ENCODE measurements at places on chromosomes 3 and 15.

DNA sequence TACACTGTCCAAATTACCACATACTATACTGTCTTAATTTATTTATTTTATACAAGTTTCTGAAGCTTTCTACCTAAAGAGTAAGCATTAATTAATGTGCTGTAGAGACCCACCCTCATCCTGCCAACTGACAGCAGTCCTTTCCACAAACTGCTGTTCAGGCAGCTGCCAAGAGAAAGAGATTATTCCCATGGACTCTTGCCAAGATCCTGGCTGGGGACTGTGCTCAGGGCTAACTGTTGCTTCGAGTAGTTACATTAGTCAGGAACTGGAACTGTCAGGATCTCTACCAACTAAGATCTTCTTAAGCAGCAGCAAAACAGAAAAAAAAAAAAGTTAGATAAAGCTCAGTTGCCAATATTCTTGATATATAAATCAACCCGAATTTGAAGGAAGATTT, 398.8 kb downstream of the MECOM start:
- peak; percentile 76 for DNase-seq

- no peak for DNase-seq
Measured at GRCh38 chr15:80615361-80615736, 79.8 kb upstream of the ABHD17C start.

DNA sequence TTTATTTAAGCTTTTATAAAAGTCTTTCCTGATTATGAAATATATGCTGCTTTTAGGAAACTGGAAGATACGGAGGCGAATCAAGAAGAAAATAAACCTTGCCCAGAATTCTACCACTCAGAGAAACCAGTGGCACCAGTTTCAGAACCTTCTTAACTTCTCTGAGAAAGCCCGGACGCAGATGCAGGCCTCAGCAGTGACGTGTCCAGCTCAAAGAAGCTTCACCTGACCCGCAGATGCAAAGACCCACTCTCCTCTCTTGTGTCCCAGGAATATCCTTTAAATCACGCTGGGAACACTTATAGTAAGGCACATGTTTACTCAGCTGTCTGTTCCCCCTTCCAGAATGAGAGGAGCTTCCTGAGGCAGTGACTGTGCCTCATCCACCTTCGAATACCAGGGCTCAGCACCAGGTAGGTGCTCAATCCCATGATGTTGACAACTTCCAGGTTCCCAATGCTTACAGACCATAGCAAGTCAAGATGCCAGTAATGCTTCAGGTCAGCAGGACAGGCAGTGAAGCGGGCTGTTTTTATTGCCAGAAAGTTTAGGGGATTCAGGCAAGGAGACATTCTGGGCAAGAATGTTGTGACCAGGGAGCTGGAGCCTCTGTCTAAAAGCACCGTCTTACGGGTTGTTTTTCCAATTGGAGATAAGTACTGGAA, 39.9 kb upstream of the LDHAL6B start:
- DNase-seq, result peak; percentile 87

DNA sequence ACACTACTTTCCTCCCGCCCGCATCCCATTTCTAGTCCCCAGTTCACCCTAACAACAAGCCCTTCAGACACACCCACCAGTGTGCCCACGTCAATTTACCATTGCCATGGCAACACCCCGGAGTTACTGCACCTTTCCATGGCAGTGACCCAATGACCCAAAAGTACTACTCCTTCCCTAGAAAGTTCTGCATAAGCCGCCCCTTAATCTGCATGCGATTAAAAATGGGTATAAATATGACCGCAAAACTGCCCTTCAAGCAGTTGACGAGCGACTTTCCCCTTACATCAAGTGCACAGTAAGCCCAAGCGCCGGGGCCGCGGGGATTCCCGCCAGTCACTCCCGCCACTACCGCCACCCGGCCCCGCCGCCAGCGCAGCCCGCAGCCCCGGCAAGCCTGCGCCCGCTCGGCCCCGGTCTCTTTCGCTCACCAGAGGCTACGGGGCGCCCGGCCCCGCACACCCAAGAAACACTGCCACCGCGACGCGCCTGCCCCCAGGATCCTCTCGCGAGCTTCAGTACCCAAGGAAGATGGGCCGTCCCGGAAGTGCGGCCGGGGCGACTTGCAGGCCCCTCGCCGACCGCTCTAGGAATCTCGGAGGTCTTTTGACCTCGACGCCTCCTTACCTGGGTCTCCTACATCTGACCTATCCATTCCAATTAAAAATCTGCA, 27.2 kb upstream of the ZNF502 start:
- DNase-seq, result peak; percentile 42

- DNase-seq, result no peak
Measured at GRCh38 chr15:64193971-64194370, 31.1 kb upstream of the PPIB start.

DNA sequence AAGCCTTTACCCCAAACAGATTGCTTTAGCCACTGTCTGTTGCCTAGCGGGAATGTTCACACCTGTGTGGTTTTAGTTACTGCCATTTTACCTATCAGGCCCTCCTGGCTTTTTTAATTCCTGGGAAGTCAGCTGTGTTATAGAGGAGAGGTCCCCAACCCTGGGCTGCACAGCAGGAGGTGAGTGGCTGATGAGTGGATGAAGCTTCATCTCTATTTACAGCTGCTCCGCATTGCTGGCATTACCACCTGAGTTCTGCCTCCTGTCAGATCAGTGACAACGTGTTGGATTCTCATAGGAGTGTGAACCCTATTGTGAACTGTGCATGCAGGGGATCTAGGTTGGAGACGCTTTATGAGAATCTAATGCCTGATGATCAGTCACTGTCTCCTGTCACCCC, 127.0 kb downstream of the MBNL1 start:
- DNase-seq, result peak; percentile 26

DNA sequence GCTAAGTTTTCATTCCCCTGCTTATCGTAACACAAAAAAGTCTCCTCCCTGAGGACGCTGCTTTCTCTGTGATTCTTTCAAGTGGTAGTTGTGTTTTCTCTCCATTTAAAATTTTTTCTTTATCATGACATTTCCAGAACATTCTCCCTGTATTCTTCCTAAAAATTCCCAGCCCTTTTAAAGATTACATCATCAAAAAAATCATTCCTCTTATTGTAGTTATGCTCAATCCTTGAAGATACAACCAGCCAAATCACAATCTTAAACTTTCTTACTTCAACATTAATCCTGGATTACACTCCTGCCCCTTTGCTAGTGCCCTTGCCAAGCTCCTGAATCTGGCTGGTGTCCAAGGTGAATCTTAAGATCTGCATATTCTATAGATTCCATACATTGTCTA, 163.7 kb upstream of the CBLB start:
- no peak for DNase-seq

GRCh38 chr3:156718622-156719306, 44.4 kb downstream of the TIPARP start:
- no peak for DNase-seq

DNA sequence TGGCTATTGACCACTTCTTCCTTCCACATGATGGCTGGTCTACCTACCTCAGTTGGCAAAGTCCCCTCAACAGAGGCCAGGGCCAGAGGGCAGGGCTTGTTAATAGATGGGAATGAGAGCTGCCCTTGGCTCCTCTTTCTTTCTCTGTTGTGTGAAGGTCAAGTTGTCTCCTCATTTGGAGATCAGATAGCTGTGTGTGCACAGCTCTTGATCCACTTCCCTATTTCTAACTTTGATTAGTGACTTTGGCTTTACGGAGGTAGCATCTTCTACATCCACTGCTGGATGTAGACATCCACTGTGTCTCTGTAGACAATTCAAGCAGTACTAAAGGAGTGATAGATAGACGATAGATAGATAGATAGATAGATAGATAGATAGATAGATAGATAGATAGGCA, 270.8 kb upstream of the LRRFIP2 start:
- no peak for DNase-seq

DNA sequence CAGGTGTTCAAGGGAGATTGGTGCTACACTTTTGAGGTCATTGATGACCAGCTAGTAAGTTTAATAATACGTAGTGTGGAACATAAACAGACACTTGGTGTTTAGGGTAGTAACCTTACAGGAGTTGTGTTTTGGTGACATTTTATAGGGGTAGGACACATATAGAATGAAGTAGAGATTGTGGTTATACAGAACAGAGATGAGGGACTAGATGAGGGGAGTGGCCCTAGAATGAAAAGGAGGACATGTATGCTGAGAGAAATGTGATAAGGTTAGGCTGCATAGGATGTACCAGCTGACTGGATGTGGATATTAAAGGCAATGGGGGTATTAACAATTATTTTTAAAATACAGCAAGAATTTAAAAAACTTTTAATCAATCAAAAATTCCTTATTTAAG, 8.0 kb downstream of the MBNL1 start:
- DNase-seq, result no peak

- no peak for DNase-seq
Measured at GRCh38 chr3:46261926-46262594, 19.8 kb downstream of the CCR3 start.

GRCh38 chr3:185793381-185793780, 31.5 kb downstream of the IGF2BP2 start:
- DNase-seq, result no peak

GRCh38 chr3:8020047-8020841, 481.4 kb upstream of the LMCD1 start:
- DNase-seq, result no peak

DNA sequence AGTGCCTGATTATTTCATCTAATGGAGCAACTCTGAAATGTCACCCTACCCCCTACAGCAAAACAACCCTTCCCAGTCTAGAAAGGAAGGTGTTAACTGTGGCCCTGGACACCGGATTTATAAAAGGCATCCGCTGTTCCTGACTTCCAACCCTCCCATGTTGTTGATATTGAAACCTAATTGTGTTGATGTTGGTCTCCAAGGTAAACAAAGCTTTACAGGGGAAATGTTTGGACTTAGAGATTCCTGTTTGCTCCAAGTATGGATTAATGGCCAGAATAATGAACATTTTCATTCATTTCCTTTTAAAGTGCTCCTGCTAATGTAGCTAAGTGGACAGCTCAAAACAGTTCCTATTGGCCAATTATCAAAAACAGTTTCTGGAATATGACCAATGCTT, 19.4 kb upstream of the LMCD1 start:
- DNase-seq, result no peak

DNA sequence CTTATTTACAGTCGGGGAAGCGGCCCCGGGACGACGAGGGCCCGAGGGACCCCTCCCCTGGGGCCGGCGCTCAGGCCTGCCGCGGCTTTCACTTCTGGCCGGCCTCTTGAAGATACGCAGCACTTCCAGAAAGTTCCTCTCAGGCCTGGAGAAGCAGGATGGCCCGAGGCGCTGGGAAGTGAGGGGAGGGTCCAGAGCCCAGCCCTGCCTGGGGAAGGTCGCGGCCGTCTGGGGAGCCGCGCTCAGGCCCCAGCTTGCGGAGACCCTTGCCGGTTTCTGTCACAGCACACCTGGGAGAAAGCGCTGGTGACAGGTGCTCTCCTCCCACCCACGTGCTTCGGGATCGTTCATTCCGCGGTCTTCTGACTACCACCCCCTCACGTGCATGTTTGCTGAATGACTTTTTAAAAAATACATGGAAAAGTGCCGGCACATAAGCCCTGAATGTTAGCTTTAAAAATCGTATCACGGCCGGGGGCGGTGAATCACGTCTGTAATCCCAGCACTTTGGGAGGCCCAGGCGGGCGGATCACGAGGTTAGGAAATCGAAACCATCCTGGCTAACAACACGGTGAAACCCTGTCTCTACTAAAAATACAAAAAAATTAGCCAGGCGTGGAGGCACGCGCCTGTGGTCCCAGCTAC, 727 bp upstream of the TM2D3 start:
- no peak for DNase-seq

GRCh38 chr3:88031642-88032077, 27.1 kb downstream of the CGGBP1 start:
- DNase-seq, result peak; percentile 19

DNA sequence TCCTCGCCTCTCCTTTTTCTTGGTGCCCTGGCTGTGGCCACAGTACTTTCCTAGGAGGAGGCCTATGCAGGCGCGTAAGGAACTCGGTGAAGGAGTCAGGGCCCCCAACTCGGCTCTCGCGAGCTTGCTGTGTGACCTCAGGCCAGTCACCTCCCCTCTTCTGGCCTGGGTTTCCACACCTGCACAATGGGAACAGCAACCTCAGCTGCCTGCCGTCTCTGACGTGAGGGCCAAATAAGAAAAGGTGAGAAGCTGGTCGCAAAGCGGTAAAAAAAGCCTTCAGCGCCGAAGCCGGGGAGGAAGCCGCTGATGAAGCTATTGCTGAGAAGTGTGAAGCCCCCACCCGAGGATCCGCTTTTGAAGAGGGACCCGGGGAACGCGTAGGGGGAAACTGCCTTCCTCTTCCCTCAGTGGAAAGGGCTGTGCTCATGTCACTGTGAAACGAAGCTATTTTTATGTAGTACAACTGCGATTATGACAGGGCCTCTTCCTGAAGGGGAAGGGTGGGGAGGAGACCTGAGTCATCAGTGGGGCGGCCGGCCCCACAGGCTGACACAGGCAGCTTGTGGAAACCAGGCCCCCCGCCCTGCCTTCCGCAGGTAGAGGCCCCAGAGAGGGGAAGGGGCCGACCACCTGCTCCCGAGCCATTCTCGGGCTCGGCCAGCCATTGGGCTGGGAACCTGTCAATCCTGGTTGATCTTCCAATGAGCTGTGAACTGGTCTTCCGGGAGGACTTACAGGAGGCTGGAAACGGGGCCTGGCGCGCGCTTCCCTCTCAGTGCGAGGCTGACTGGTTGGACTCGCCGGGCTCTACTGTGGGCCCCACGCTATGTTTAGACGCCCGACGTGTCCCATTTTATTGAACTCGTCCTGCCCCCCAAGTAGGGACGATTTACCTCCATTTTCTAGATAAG, 18.0 kb upstream of the ANKDD1A start:
- peak; percentile 80 for DNase-seq

GRCh38 chr15:33148129-33148751, 46.3 kb downstream of the FMN1 start:
- DNase-seq, result no peak

DNA sequence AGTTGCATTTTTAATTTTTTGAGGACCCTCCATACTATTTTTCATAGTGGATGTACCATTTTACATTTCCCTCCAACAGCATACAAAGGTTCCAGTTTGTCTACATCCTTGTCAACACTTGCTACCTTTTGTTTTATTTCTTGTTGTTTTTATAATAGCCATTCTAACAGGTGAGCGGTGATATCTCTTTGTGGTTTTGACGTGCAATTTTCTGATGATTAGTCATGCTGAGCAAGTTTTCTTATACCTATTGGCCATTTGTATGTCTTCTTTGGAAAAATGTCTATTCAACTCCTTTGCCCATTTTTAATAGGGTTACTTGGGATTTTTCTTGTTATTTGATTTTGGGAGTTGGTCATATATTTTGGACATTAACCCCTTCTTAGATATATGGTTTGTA, 187.0 kb downstream of the CDIN1 start:
- no peak for DNase-seq

DNA sequence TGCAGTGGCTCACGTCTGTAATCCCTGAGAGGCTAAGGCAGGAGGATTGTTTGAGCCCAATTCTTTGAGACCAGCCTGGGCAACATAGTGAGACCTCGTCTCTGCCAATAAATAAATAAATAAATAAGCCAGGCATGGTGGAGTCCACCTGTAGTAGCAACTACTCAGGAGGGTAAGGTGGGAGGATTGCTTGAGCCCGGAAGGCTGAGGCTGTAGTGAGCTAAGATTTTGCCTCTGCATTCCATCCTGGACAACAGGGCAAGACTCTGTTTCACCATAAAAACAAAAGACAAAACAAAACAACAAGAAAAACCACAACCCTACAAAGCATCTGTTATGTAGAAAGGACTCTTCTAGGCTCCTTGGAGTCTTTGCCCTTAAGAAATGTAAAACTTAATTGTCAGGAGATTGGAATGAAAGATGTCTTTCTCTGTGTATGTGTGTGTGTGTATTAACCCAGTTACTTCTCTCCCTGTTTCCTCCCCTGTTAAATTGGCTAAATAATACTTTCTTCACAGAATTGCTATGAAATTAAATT, 9.5 kb downstream of the NECTIN3 start:
- DNase-seq, result no peak

GRCh38 chr3:28476194-28476593, 127.6 kb upstream of the AZI2 start:
- DNase-seq, result peak; percentile 18
